Activated CD8-positive, alpha-beta memory T cell treated with anti-CD3 and anti-CD28 coated beads for 48 hours (primary cell): ENCODE measurements at places on chromosomes 1 and 21.

GRCh38 chr1:155011004-155011416 is 8.4 kb downstream of the ZBTB7B start:
- no peak for DNase-seq

DNA sequence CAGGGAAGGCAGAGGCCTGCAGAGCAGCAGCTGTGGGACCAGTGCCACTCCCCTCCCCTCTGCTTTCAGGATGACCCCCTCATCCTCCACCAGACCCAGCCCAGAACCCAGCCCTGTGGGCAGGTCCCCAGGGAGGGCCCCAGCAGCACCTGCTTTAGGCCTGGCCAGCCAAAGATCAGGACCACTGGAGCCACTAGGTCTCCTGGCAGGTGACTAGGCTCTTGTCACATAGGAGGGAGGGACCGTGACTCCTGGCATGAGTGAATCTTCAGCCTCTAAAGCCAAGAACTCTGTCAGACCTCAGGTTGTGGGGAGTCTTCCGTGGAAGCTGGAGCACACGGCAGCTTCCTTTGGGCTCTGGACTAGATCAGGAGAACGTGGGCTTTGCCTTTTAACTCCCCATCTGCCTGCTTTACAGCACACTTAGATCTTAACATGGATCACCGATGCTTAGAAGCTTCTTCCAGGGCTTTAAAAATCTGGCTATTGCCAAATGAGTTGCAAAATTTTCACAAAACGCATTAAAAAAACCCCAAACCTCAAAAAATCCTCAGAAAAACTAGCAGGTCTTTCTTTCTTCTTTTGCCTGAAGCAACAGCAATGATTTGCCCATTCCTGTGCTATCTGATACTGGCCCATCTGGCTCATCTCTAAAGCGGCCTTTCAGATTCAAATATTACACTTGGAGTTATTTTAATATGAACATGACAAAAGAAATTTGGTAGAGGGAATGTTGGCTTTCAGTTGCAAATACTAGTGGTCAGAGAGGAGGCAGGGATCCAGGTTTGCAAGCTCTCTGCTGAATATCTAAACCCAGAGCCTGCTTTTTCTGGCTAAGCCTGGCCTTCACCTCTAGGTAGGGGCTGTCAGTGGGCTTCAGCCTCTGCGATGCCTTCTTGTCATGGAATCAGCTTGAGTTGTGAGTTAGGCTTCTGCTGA is 235.2 kb downstream of the SDCCAG8 start:
- no peak for DNase-seq

- no peak for DNase-seq
Measured at GRCh38 chr1:8202182-8202905, 115.6 kb upstream of the SLC45A1 start.

- no peak for DNase-seq
Measured at GRCh38 chr1:183920651-183921050, 115.7 kb downstream of the RGL1 start.

- DNase-seq = peak; percentile 37
Measured at GRCh38 chr1:226870401-226871279, at the start of gene PSEN2. TSS of gene PSEN2 (plus strand) at chr1:226870616. CDS start at chr1:226881908, 11,292 bp downstream.

- no peak for DNase-seq
Measured at GRCh38 chr1:77511440-77511840, 171.0 kb downstream of the ZZZ3 start.

DNA sequence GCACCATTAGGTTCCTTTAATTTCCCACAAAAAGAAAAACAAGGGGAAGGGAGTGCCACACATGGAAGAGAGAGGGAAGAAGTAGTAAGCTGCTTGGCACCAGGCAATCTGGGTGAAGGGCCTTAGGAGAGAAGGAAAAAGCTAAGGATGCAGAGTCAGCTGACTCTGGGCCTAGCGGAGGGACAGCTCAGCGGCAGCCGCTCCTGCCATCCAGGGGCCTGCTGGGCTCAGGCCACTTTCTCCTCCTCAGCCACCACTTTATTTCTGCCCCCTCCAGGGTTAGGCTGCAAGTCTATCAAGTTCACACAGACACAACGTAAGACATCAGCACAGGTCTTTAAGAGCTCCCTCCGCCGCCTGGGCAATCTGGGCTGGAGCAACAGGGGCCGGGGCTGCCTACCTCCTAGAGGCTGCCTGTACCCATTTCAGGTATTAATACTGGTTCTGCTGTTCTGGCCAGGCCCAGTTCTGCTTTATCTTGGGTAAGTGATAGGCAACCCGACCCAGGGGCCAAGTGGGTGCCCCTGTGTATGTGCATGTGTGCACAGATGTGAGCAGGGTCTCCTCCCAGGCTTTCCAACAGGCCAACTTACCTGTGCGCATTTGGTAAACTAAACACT is 53.6 kb downstream of the SLC45A1 start:
- DNase-seq = no peak

DNA sequence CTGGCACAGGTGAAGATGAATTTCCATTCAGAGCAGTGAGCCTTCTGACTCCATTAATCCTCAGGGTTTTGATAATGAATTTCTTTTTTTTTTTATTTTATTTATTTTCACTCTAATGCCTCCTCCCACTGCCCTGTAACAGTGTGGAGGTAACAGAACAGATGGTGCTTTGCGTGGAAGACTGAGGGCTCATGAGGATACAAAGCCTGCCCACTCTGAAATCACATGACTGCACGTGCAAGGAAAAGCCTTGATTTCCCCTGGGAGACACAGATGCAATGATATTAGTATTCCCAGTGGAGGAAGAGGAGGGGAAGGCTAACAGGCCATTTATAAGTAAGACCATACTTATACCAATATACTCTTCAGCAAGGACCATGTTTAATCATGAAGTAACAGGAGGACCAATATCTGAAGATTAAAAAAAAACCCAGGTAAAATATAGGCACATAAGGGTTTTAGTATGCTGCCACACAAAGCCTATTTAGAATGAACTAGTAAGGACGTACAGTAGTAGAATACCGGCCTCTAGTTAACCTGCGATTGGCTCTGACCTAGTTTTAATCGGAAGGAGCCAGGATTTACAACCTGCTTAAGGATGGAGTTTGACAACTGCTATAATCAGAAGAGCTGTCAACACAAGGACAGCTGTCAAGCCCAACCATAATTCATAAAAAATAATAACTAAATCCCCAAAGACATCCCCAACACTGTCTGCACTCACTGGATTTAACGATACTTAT is 69.6 kb downstream of the LHX4 start:
- no peak for DNase-seq

DNA sequence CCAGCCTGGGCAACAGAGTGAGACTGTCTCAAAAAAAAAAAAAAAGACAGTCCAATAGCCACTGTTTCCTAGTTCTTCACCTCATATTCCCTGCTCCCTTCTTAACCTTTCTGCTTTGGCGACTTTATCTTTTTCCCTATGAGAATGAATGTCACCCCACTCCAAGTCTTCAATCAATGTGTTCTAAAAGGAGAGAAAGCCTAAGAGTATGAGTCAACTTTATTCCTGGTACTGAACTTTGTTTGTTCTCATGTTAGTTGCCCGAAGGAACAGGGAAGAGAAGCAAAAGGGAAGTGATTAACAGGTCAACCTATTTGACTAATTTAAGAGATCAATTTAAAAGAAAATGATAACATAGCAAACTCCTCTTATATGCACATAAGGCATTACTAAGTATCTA is 39.9 kb upstream of the SLC16A1 start:
- no peak for DNase-seq

DNA sequence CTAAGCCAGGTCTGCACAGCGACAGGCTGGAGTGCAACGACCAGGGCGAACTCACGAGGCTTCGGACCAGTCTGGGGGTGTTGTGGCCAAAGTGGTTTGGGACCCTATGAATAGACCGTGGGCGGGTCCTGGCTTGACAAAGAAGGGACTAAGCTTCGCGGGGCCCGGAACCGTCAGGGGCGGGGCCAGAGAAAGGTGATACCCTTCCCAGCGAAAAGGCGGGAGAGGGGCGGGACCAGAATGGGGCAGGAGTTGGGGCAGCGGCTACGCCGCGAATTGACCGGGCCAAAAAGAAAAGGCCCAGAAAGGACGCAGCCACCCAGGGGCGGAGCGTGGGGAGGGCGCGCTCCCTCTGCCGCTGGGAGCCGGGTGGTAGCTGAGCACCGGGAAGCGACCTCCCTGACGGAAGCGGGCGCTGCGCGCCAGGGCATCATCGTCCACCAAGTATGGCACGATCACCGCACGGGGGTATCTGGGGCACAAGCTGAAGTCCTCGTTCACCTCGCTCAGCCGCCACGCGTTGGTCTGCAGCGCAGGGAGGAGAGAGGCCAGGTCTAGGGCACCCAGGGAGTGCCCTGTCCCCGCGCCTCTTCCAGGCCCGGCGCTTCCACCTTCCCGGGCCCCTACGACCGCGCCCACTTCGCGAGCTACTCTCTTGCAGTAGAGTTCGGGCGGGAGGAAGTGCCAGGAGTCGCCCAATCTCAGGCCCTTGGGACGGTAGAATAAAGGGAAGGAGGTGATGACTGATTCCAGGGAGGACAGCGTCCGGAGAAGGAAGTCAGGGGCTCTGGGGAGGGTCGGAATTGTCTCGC is 6.7 kb upstream of the FAM167B start:
- no peak for DNase-seq

DNA sequence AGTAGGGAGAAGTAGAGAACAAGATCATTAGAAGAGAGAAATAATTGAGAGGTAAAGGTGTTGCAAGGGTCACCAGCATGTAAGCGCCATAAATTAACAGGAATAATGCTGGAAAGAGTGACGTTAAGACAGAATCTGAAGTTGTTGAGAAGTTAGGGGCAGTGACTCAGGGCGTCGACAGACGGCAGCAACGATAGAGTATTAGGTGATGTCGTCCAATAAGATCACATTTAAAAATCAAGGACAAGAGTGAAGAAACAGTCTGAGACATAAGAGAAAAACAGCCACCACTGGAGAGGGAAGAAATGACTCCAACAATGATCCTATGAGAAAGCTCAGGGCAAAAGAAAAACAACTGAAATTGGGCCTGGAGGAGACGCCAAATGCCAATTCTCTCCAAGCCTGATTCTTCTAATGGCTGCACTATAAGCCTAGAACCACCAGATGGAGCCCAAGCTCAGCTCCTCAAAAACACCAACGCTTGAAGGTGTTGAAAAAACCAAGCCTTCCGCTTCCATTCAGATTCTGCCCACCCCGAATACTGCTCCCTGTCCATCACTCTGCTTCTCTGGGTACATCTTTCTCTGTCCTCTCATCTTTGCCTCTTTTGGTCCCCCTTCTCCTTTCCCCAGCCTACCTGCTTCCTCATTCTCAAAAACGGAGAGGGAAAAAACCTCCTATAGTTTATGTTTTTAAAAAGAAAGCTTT is 70.0 kb downstream of the LUZP1 start:
- peak; percentile 9 for DNase-seq

GRCh38 chr1:89922911-89923310 is 72.0 kb upstream of the ZNF326 start:
- DNase-seq = no peak

DNA sequence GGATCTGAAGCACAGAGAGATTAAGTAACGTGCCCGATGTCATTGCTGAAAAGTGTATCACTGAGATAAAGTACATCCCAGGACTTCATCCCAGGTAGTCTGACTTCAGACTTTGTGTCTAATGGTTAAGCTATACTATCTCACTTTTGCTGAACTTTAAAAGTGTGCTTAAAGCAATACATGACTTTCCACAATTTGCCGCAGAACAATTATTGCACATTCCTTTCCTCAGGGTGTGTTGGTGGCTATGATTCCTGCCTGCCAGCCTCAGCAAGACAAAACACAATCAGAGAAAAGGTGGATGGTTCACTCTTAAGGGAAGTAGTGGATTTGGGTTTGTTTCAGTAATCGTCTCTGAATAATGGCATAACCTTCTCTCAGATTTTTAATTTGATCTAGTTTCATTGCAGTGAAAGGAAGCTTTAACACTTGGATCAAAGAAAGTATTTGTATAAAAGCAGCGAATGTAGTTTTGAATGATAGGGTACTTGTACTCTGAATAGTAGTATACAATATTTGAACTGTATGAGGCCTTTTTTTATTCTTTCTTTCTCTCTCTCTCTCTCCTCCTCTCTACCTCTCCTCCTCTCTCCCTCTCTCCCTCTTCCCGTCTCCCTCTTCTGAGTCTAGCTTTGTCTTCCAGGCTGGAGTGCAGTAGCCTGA is 47.0 kb downstream of the CNST start:
- DNase-seq = no peak

DNA sequence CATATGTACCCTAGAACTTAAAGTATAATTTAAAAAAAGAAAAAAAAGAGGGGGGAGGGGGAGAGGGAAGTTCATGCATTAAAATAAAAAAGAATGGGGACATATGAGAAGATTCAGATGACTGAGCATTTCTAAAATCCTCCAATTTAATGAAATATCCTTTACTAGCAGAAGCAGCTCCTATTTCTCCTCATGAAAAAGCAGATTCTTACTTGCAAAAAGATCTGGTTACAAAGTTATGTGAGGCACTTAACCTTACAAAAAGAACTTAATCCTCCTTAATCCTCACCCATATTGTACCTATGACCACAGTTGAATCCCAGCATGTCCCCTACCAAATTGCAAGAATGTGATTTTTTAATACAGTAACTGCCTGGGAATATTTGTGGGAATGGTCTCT is 298.5 kb downstream of the SRGAP2C start:
- DNase-seq = no peak

GRCh38 chr1:58939146-58939545 is 155.3 kb upstream of the JUN start:
- no peak for DNase-seq

DNA sequence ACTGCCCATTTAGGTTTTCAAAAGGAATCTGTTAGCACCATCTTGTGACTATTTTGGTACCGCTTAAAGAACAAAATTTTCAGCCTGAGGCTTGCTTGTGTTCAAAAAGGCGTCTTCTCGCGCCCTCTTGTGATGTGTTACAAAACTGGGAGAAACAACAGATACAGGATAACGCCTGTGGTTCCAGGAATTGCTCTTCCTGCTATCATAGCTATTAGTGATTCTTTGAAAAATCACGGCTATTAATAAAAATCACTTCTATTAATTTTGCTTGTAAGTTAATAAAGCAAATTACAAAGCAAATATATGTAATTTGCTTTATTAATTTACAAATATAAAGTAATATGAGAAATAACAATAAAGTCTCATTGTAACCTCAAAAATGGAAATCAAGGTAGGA is 82.2 kb upstream of the ABCD3 start:
- no peak for DNase-seq

- no peak for DNase-seq
Measured at GRCh38 chr1:205359771-205360565, 3.2 kb upstream of the KLHDC8A start.
